Activated CD4-positive, CD25-positive, alpha-beta regulatory T cell treated with anti-CD3 and anti-CD28 coated beads, Interleukin-2, amount 50 U/mL, for 16 hours (primary cell): ENCODE measurements at places on chromosomes 5 and 9.

DNA sequence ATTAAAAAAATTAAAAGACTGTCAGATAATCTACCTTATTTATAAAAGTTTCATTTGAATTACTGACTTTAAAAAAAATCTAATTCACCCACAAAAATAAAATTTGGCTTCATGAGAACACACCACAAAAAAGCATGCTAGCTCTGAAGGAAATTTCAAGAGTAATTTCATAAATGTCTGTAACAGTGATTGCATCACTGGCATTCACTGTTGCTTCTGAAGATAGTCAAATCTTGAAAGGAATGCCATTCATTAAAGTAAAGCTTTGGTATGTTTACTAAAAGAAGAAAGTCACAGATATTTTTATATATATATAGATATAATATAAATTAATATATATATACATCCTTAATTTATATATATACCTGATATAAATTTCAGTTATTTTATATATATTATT, 43.4 kb downstream of the NADK2 start:
- no peak for DNase-seq

GRCh38 chr9:16310278-16311110, 560.0 kb downstream of the BNC2 start:
- DNase-seq = no peak

GRCh38 chr9:98935071-98935505, 8.6 kb upstream of the COL15A1 start:
- no peak for DNase-seq

DNA sequence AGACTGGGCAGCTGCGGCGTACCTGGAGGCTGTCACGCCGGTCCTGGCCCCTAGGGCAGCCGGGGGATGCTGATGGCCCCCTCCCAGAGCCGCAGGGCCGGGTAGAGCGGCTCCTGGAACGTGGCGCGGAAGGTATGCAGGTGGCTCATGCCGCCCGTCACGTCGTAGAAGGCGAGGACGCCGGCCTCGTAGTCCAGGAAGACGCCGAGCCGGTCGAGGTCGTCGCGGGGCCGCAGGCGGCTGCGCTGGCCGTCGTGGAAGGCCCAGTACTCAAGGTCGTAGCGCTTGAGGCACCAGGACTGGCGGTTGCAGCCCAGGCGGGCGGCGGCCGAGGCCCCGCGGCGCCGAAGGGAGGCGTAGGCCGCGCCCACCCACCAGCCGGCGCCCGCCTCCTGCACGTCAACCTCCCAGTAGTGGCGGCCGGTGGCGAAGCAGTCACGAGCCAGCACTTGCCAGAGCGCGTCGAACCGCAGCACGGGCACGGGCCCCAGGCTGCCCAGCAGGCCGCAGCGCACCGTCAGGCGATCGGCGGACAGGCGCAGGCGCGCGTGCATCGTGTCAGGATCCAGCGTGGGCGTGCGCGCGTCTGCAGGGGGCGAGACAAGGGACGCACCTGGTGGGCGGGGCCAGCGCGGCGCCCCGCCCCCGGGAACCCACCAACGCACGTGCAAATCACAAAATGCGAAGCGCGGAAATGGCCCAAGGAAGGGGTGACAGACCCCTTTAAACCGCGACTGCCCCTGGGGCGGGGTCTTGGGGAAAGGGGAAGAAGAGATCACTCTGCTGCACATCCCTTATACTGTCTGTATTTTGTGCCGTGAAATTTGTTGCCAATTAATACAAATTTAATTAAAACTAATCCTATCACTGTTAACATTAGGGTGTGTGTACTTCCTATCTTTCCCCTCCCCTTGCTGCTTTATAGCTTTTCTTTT, 31.2 kb downstream of the NANS start:
- DNase-seq = no peak

GRCh38 chr5:119338326-119338946, 17.4 kb upstream of the TNFAIP8 start:
- no peak for DNase-seq

DNA sequence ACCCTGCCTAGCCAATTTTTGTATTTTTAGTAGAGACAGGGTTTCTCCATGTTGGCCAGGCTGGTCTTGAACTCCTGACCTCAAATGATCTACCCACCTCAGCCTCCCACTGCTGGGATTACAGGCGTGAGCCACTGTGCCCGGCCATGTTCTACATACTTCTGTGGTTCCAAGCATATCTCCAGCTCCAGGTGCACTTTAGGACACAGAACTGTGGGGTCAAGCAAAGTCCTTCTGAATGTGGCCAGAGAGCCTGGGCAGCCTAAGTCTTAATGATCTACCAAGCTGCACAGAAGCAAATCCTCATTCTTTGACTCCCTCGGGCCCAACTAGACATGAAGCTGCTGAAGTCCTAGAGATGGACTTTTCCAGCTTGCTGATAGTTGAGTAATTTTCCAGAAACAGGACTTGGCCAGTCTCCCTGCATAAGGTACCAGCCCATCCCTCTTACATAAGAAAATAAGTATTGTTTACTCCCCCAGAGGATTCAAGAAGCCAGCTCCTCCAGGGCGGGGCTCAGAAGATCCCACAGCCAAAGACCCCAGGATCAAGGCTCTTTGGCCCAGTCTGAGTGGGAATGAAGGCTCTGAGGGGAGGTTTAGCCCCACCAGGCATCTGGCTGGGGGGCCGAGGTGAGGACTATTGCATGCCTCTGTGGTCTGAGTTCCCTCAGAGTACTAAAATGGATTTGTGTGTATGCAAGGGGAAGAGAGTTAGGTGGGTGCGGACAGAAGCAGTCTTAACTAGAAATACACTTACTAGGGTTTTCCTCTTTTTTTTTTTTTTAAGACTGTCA, 8.7 kb downstream of the CLTB start:
- DNase-seq = no peak

- DNase-seq = no peak
Measured at GRCh38 chr9:114928136-114928535, 2.3 kb downstream of the TNFSF8 start.

- DNase-seq = no peak
Measured at GRCh38 chr5:61449804-61450492, 117.9 kb downstream of the ZSWIM6 start.
